ENCODE measurements at places on chromosomes 16 and 17. TPM values are rescaled to one million over a fixed set of nuclear protein-coding genes. Genes with fewer than 3 reads are reported as not detected.

The OSGIN1 gene
- total RNA-seq = 6.6 TPM

The CAPNS2 gene
- not detected for total RNA-seq

The ITGB3 gene
- total RNA-seq = 174 TPM

The C17orf78 gene
- not detected for total RNA-seq

The KRT27 gene
- not detected for total RNA-seq

The GPRC5B gene
- 74.1 TPM for total RNA-seq

The PPP4C gene
- total RNA-seq = 147 TPM

Measured in mammary microvascular endothelial cell (primary cell).